ENCODE measurements at places on chromosomes 2 and 18.

DNA sequence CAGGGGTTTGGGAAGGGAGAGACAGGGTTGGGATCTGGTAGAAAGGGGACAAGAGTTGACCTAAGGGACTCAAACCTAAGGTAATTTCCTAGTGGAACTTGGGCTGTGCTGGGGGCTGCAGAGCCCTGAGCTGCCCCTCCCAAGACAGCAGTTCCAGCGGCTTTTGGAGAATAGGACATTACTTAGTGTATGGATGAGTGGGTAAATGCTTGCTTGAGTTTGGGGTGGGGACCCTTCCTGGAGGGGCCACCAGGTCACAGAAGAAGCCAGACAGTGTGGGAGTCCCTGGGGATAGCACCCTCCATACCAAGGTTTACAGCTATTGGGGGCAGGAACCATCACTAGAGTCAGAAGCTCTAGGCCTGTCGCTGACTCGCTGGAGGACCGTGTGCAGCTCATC is 111.5 kb downstream of the CAPN13 start:
- DNase-seq: no peak

GRCh38 chr2:173588931-173589369 is 234.3 kb downstream of the CDCA7 start:
- no peak for DNase-seq

- DNase-seq: no peak
Observed at GRCh38 chr2:79981316-79981715, 323.2 kb downstream of the LRRTM1 start.

DNA sequence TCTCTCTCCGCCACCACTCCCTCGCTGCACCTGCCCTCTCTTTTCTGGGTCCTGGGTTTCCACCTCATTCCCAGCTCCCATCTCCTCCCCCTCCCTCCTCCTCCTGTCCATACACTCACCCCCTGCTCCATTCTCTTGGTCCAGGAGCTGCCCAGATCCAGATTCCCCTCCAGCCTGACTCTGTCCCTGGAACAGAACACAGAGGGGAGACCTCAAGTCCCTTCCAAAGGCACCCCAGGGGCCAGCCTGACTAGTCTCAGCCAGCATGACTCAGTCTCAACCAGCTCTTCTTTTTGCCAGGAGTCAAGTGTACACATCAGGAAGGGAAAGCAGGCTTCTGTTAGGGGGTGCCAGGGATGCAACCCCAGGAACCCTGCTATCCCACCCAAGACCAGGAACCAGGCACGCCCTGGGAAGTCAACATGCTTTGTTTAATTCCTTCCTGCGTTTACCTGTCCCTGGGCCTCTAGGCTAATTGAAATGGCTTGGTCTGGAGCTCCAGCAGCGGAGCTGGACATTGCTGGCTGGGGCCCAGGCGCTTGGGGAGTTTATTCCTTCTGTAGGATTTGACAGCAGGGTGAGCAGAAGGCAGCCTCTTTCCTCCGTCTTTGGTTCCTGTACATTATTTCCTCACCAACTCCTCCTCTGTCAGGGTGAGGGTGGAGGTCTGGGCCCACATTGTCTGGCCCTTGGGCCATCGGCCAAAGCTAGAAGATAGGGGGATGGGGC is 28.4 kb upstream of the SELENOI start:
- no peak for DNase-seq

DNA sequence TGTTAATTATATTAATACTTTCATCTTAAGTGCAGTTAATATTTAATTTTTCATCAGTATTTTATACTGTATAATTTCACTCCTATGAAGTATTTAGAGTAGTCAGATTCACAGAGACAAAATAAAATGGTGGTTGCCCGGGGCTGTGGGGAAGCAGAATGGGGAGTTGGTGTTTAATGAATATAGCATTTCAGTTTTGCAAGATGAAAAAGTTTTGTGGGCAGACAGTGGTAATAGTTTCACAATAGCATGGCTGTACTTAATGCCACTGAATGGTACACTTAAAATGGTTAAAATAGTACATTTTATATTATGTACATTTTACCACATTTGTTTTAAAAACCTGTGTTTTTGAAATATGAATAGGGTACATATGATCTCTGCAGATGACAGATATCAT is 31.2 kb downstream of the CFAP221 start:
- DNase-seq: no peak

DNA sequence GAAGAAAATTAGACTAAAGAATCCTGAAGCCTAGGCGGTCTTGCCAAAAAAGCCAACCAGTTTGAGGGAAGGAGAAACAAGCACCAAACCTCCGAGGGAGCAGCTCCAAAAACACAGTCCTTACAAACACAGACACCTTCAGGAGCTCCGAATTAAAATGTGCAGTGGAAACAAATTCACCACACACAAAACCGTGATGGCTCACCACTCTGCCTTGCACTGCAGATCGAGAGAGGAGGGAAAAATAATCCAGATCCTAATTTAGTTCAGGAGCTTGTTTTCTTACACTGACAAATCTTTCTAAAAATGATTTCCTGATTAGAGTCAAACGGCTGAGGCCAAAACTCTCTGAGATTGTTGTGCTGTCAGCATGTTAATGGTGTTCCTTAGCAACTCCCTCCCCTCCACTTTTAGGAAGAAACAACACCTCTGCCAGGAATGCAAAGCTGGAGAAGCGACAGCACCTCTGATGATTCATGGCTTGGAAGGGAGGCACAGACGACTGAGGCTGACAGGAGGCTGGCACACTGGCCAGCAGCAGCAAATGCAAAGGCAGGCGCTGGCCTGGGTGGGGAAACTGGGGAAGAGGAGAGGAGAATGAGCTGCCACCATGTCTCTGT is 249.4 kb upstream of the KLHL29 start:
- no peak for DNase-seq

DNA sequence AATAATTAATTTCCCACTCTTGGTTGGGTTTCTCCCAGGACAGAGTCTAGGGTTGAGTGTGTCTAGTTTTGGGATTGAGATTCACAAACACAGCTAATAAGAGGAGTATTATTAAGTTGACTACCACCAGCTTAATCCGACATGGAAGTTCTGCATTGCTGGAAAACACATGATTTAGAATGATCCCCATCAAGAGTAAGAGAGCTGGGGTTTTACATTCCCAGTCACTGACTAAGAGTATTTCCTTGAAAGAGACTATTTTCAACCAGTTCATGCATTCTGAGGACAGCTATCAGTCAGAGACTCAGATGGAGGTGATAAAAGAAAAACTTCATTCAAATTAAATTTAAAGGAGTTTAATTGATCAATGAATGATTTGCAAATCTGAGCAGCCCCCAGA is 334.6 kb upstream of the LRATD1 start:
- DNase-seq: no peak

DNA sequence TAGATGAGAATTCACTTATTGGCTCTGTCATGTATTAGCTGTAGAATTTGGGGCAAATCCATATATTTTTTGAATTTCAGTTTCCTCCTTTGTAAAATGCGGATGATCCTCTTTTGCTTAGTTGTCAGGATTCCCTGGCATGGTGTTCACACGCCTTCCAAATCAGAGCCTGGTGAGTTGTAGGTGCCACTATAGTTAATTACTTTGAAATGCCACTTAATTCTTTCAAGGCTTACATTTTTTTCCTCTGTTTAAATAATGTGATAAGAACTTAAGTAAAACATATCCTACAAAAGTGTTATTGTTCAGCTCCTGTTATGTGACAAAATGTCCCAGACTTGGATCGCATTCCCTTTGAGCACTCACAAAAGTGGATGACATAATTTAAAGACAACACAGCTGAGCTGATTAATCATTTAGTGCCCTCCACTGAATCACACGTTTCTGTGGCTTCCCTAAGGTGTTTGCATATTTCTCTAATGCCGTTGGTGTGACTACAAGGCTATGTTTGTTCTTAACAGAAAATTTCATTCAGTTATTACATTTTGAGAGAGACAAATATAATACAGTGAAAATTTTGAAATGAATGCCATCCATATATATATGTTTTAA is 471.2 kb upstream of the CHST9 start:
- no peak for DNase-seq

DNA sequence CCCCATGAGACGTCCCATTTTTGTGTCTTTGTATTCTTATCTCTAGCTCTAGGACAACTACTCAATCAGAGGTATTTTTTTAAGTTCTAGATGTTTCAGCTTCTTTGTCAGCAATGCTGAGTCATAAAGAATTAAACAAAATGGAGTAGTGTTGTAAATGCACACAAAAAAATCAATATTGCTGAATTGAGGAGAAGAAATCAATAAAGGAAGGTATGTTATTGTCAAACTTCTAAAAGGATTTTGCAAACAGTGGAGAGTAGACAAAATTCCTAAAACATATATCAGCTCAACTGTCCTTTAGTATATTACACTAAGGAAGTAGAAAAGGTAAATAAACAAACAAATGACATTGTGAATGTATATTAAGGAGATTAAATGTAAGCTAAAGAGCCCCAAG is 726.1 kb upstream of the NRXN1 start:
- no peak for DNase-seq

DNA sequence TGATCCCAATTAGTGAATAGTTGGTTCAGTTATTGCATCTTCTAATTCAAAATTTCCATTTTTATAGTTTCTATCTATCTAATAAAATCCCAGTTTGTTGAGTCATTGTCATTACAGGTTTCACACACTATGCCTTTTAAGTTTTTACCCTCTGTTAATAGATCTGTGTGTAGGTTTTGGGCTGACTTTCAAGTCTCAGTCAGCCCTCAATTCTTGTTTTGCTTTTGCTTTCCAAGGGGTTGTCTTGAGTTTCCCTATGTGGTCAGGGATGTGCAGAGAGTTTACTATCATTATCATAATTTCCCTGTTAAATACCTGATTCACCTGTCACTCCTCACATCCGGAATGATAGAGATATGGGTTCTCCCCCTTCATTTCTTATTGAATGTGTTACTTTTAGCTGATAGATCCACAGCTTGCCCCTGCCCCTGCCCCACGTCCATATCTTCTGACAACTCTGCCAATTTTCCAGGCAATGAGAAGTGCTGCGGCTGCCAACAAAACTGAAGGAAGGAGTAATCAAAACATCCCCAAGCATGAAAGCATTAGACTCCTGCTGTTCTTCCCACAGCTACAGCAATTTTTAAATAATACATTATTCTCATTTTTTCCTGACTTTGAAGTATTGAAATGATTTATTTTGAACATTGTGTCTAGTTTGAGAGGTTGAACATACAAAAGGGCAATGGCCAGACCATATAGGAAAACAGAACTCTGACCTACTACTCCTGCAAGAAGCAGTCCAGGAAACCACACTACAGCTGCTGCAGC is 1064.8 kb downstream of the SUCLG1 start:
- DNase-seq: no peak

DNA sequence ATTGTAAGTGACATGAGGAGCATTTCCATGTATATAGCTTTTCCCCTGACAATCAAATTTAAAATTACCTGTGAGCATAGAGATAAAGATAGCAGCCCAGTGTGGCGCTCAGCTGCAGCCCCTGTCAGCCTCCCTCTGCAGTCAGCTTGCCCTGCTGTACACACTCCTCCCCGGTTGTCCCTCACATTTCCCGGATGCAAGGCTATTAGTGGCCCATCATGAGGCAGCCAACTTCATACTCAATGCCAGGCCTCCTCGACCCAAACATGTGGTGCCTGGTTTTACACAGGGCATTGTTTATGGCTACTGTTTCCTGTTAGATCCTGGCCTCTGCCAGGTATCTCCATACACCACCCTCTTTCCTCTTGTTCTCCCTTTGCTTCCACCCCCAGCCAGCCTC is 116.1 kb upstream of the SH3BP4 start:
- no peak for DNase-seq

DNA sequence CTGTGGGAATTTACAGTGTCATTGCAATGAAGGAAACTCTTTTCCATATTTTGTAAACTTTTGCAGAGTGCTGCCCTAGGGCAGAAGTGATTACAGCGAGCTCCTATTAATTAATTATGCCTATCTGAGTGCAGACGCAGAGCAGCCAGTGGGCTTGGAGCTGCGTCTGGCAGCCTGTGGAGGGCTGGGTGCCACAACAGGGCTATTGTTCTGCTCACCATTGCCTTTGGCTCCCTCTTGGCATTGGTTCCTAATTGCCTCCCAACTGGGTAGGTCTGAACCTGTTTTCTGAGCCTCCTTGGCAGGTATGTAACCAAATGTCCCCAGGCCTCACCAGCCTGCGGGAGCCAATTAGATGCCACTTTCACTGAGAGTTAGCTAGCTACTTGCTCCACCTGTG is 25.6 kb upstream of the ITGB6 start:
- DNase-seq: no peak

DNA sequence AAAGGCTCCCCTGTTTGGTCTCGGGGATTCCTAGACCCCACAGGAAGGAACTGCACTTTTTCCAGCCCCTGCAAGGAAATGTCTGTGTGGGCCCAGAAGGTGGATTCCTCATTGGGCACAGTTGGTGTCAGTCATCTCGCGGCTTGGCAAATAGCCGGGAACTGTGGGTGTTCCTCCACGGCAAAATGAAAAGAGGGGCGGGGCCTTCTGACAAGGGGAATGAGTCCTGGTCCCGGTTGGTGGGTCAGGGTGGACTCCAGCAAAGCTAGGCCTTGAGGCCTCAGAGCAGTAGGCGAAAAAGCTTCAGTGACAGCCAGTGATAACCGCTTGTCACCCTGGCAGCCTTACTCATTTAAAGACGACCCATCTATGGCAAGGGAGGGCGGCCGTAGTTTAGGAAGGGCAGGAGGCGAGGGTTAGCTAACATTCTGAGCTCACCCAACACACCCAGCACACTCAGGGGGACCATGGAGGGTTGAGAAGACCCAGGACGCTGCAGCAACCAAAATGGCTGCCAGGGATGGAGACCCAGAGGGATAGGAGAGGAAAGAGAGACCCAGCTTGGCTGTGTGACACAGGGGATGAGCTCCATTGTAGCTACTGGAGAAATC is 16.5 kb downstream of the SLC4A3 start:
- no peak for DNase-seq

DNA sequence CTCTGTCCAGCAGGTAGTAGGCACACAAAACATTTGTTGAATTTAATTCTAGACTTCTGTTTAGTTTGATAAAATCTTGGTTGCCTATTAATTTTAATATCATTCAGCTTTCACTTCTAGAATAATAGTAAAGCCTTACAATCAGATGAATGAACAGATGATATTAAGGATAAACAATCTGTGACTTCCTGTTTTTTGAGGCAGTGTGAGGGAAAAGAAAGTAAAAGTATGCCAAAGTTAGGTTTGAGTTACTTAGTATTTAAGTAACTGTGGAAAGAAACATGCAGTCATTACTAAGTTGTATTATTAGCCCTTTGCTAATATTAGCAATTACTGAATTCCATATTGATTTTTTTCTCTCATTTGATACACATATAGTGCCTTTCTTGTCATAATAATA is 31.5 kb downstream of the EPB41L5 start:
- no peak for DNase-seq

- no peak for DNase-seq
Observed at GRCh38 chr2:186426153-186427016, 59.7 kb upstream of the ZC3H15 start.
